ENCODE measurements at places on chromosomes 7 and 10. TPM values are rescaled to one million over a fixed set of nuclear protein-coding genes. Genes with fewer than 3 reads are reported as not detected.

- DNase-seq, result no peak
Measured at GRCh38 chr10:133270204-133270603, 6.5 kb downstream of the ADAM8 start.

The NPTX2 gene
- 0.43 TPM for total RNA-seq

- no peak for DNase-seq
Measured at GRCh38 chr7:46859963-46860475, 721.9 kb downstream of the TNS3 start.

DNA sequence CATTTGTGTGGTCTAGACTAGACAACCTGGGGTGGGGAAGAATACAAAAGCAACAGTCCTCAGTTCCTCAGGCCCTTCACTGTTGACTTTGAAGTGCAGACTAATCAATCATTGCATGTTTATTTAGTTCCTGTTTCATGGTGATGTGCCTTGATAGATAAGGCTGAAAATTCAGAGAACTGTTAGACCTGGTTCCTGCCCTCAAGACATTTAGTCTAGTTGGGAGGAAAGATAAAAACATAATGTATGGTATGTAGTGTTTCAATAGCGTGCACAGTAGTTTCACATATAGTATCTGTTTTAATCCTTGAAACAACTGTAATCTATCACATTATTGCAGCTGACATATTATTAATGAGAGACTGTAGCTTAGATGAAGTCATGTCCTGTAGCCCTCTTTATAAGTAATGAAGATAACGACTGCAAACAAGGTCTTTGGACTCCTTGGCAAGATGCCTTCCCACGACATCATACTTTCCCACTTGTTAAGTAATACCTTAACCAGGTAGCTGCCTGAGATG is 124.0 kb downstream of the CELF2 start:
- DNase-seq, result no peak

The BPGM gene
- total RNA-seq, result 35.8 TPM

DNA sequence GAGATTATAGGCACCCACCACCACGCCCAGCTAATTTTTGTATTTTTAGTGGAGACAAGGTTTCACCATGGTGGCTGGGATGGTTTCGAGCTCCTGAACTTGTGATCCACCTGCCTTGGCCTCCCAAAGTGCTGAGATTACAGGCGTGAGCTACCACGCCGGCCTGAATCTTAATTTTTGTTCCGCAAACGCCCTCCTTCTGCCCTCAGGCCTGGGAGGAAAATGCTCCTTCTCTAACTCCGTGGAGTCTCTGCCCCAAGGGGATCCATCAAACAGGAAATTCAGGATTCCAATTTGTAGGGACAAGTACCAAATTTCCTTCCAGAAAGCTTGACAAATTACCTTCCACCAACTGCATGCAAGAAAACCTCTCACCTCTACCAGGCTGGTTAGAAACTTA is 43.2 kb downstream of the RBAK start:
- no peak for DNase-seq

The LGI1 gene
- total RNA-seq, result not detected

DNA sequence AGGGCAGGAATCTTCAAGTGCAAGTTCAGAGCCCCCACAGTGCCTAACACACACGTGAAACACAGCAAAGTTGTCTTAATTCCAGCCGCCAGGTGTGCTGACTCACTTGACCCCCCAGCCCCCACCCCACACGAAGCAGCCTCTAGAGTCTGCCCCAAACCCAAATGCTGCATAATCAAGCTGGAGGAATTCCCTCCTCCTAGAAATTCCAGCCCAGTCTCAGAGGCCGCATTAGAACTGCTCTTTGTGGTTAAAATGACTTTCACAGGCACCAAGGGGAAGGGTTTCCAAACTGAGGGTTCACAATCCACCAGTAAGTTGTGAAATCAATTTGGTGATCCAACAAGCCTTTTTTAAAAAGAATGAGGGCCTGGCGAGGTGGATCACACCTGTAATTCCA is 67.0 kb upstream of the PLXNA4 start:
- DNase-seq, result no peak

The CUBN gene
- 0.86 TPM for total RNA-seq

- DNase-seq, result no peak
Measured at GRCh38 chr7:96701258-96701657, 8.4 kb downstream of the SEM1 start.

GRCh38 chr10:93993414-93993781 is 333 bp upstream of the PLCE1 start:
- DNase-seq, result no peak

DNA sequence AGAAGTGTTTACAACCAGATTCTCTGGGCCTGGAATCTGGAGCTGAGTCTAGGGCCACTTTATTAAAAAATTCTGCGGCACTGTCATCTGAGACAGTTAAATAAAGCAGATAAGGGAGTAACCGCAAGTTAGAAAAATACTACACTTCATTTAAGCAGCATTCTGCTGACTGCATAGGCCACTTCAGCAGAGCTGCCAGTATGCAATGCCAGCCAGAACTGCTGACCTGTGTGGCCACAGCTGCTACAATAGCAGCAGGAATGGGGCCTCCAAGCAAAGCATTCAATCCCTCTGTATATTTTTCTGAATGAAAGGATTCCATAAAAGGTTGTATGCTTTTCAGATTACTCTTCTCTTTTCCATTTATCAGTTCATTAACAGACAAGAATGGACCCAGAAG is 136.0 kb downstream of the COL28A1 start:
- DNase-seq, result no peak

DNA sequence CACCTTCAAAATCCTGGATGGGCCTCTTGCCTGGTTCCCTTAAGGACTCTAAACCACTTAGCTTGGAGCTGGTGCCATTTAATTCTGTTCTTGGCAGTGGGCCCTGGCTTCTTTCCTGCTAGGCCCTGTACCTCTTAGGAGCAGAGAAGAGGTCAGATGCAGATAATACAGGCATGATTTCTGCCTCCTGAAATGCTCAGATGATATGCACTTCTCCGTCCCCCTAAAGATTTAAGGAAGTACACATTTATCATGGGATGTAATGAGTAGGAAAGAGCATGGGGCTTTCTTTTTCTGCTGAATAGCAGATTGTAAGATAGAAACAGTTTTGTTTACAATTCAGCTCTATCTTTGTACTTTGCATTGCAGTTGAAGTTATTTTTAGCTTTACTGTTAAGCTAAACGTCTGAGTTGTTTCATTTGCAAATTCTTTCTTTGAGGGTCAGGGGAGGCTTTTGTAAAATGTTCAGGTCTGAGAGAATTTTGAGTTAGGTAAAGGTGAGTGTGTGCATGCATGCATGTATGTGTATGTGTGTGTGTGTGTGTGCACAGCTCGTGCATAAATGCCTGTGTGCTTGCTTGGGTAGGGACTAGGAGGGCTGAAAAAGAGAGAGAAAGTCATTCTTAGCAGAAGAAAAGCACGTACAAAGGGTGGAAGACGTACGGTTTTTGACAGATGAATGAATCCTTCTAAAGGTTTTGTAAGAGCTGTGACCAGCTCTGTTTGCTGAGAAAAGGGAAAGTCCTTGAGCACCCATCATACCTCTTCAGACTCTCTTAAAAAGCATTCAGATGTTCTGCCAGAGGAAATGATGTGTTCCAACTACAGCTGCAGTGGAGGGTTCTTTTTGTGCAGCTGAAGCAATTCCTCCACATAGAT is 364.2 kb downstream of the AUTS2 start:
- DNase-seq, result no peak

- DNase-seq, result no peak
Measured at GRCh38 chr7:158351051-158351450, 236.6 kb downstream of the PTPRN2 start.

DNA sequence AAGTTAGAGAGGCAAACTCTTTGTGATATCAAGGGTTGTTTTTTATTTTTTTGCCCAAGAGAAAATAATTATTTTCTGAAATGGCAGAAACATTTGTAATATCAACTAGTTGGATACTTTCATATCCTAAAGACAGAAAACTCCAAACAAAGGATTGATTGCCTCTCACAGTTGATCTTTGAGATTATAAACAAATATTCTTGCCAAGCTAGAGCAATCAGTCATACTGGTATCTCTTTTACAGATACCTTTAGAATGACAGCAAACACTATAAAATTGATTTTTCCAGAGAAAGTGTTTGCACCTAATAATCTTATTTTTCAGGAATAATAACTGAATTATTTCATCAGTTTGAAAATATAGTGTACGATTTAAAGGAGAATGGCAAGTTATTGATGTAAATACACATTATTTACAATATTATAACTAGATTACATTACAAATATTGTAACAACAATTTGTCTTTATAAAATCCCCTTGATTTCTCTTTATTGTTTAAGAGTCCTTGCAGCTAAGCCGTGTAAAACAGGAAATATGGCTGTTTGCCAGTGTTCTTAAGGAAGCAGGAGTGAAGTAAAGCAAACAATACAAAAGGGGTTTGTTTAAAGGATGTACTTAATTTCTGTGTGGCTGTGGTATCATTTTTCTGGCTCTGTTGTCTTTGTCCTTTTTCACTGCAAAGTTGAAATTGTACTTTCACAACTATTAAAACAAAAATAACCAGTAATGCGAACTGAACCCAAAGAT is 58.4 kb downstream of the MAPK8 start:
- DNase-seq, result peak; percentile 73

DNA sequence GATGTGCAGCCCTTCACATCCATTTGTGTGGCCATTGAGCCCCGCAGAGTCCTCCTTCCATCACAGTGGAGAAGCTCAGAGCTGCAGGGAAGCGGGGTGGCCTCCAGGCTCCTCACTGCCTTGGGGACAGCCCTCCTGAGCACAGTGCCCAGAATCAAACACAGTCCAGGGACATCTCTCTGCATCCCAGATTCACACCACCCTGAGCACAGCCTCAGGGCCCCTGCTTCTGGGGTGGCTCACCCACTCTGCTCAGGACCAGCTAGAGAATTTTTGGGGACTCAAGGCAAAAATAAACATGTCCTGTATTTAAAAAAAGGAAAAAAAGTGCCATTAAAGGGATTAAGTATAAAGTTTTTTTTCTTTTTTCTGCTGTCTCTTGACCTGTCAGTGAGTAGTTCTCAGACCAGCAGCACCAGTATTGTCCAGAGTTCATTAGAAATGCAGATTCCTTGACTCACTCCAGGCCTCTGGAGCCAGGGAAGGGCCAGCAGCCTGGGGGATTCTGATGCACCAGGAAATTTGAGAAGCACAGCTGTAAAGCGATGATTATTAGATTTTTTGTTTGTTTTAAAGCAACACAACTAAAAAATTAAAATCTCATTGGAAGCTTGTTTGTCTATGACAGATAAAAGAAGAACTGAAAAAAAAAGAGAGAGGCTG is 61.6 kb downstream of the ARHGAP22 start:
- DNase-seq, result no peak

DNA sequence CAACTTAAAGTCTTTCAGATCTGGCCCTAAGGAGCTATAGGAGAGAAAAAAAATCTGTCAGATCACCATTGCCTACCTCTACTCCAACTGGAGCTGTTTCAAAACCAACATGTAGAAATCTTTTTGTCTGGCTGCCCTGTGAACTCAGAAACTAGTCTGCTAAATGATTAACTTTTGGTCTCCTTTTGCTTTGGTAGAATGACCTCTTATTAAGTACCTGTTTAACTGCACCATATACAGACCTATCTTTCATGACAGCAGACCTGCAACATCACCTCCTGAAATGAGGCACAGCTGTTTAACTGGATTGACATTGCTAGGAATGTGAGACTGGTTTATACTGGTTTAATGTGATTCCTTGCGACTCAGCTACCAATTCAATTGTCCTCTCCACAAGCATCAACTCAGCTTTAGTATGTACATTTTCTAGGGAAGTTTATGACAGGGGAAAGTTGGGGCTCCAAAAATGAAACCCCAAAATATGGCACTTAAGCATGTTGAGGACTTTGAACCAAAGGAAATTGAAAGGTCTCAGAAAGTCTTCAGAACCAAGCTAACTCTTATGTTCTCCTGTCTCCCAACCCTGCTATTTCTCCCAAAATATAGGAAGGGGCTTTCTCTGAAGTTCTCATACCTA is 1.8 kb downstream of the CYP3A43 start:
- DNase-seq, result no peak

GRCh38 chr7:103630318-103630717 is 184.3 kb upstream of the SLC26A5 start:
- no peak for DNase-seq

The TRIM74 gene
- total RNA-seq, result not detected

The SNX10 gene
- 1.9 TPM for total RNA-seq

GRCh38 chr10:113019692-113020474 is 69.8 kb downstream of the TCF7L2 start:
- DNase-seq, result no peak

GRCh38 chr7:74039337-74039736 is 11.4 kb downstream of the ELN start:
- DNase-seq, result no peak

DNA sequence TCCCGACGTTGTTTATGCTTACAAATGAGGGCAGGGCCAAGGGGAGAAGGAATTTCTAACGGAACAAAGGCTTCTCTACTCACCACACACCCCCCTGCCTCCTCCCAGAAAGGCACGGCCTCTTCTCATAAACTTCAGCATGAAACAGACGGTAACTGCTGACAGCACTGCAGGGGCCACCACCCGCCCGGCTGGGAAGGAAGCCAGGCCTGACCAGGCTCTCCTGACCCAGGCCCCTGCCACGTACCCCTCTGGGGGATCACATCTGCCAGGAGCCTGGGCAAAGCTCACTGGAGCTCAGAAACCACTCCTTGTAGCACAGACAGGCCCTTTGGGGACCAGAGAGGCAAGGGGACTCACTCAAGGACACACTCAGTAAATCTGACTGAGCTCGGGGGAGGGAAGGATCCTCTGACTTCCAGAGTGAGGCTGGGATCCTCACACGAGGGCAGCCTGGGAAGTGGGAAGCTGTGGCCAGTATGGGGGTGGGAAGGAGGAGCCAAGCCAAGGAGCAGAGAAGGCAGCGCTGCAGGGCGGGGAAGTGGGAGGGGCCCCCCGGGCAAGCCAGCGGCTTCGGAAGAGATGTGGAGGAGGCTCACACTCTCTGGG is 46.1 kb downstream of the ZCCHC24 start:
- DNase-seq, result peak; percentile 99
